ENCODE measurements at places on chromosomes 12 and 14. TPM values are rescaled to one million over a fixed set of nuclear protein-coding genes. Genes with fewer than 3 reads are reported as not detected.

C12orf50 gene
- total RNA-seq: not detected

GRCh38 chr12:61566183-61566582 is 694.0 kb upstream of the USP15 start:
- H3K4me3 ChIP-seq: no peak overlapping the region
- no peaks in the 10 kb centered on the region for H3K4me1 ChIP-seq
- no peaks in the 10 kb centered on the region for H3K27me3 ChIP-seq
- DNase-seq: no peak
- H3K27ac ChIP-seq: no peak overlapping the region
- H3K36me3 ChIP-seq: no peaks in the 10 kb centered on the region

ARMH4 gene
- total RNA-seq: 1.8 TPM

DNA sequence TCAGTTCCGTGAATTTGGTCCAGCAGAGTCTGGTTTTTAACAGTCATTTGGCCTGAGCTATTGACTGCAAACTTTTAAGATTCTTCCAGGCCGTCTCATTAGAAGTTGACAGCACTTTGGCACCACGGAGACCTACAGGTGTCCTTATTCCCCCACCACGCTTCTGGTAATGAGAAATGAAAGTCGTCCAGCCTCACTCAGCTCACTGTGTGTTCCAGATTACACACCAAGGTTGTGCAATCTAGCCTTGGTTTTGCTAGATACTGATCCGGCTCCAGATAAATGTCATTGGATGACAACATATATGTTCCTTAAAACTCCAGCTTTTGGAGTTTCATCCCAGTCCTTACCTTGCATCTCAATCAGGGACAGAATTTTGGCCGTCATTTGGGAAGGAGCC is 210.4 kb downstream of the CHST11 start:
- H3K4me3 ChIP-seq: no peak overlapping the region
- H3K4me1 ChIP-seq: peaks cover 14% of the 10 kb centered on the region
- H3K27ac ChIP-seq: no peak overlapping the region

DNA sequence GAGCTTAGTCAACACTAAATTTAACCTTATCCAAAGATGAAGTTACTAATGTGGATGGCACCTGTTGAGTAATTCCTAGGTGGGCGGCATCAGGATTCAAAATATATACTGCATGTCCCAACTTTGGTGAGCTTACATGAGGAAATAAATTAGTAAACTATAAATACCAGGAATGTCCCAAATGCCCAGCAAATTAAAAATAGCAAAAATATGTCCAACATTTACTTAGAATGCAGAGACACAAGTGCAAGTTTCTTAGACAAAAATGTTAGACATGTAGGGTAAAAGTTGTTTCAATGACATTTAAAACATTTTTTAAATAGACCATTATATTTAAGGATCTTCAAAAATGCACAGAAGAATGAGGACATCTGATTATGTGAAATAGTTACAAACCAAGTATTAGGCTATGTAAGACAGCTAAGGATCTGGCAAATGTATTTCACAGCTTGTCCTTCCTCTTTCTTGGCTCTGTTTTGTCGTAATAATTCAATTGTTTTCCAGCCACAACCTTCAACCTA is 115.9 kb downstream of the NAV3 start:
- no peaks in the 10 kb centered on the region for H3K4me1 ChIP-seq
- no peaks in the 10 kb centered on the region for H3K27me3 ChIP-seq
- H3K36me3 ChIP-seq: no peaks in the 10 kb centered on the region
- H3K27ac ChIP-seq: no peak overlapping the region
- no peak for DNase-seq
- H3K4me3 ChIP-seq: no peak overlapping the region

DNA sequence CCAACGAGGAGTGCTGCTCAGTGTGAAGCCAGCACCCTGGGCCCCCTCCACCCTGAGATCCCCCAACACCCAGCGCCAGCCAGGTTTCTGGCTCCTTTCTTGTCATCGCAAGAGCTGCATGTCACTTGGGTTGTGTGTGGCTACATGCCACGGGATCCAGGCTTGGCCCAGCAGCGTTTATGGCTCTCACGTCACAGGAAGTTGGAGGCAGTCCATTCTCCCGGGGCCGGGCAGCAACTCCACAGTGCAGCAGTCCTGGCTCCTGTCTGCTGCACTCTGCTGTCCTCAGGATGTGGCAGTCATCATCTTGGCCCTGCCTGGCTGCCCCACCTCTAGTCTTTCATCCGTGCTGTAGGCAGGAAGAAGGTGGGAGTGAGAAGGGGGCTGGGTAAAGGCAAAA is 78.3 kb downstream of the AACS start:
- H3K36me3 ChIP-seq: no peaks in the 10 kb centered on the region
- H3K4me1 ChIP-seq: peaks cover 5% of the 10 kb centered on the region
- H3K27ac ChIP-seq: no peak overlapping the region
- no peak overlapping the region for H3K4me3 ChIP-seq

TAS2R42 gene
- not detected for total RNA-seq

ANO2 gene
- not detected for total RNA-seq

DNA sequence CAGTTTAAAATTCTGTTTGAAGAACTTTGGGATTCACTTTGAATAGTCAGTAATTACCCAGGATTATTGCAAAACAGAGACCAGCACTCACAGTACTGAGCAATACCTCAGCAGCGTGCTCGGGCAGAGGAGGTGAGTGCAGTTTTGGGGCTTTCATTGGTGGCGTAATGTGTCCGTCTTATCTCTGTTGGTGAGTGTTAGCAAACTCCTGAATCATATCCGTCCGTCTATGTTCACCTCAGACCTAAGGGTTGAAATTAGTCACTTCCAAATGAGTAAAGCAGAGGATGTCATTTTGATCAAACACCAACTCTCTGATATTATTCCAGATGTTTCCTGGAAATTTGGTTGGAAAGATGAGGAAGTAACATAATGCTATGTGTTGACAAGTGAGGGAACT is 82.8 kb downstream of the BORCS5 start:
- no peak overlapping the region for H3K27ac ChIP-seq
- H3K4me1 ChIP-seq: no peaks in the 10 kb centered on the region
- no peaks in the 10 kb centered on the region for H3K27me3 ChIP-seq
- DNase-seq: peak; percentile 22

GRCh38 chr12:22360774-22361173 is 26.3 kb upstream of the ST8SIA1 start:
- H3K4me3 ChIP-seq: no peak overlapping the region
- no peaks in the 10 kb centered on the region for H3K27me3 ChIP-seq
- H3K27ac ChIP-seq: no peak overlapping the region
- H3K4me1 ChIP-seq: no peaks in the 10 kb centered on the region
- H3K36me3 ChIP-seq: no peaks in the 10 kb centered on the region

All from Panc1 (cell line).